ENCODE measurements at places on chromosomes 1 and 21. TPM values are rescaled to one million over a fixed set of nuclear protein-coding genes. Genes with fewer than 3 reads are reported as not detected.

The ZNF644 gene
- total RNA-seq, result 78.5 TPM

DNA sequence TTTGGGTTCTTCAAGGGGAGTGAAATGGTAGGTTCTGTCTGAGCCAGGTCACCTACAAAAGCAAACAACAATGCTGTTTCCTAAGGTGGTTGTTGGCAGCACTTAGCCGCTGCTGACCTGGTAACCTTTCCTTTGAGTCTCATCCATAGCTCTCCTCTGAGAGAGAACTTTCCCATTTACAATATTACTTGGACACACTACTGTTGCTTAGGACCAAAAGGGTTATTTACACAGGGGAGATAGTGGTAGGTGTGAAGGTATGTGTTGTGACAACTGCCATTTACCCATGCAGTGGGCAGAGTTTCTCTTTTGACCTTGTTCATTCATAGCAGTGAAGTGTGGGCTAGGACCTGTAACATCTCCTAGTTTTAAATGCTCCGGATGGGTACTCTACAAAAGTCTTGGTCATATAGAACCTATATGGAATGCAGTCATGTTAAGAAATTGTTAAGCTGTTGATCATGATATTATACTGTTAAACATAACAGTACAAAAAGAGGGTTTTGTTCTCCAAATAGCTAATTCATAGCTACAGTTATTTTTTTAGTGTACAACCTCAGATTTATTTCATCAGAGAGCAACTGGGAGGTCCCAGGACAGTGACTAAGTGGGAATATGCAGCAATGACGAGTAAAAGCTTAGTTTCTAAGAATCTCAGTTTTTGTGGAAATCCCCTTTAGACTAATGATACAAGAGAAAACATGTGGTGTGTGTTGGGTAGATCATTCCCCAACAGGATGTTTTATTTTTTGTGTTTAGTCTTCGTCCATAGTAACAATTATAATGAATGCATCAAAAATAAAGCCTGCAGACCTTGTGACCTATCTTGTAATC lies 219.7 kb downstream of the NFIA start:
- DNase-seq, result no peak
- no peak overlapping the region for H3K27ac ChIP-seq
- H3K4me3 ChIP-seq, result no peak overlapping the region
- H3K36me3 ChIP-seq, result peaks cover 7% of the 10 kb centered on the region
- H3K27me3 ChIP-seq, result no peaks in the 10 kb centered on the region

GRCh38 chr1:171718216-171718615 lies 23.6 kb downstream of the VAMP4 start:
- H3K27me3 ChIP-seq, result no peaks in the 10 kb centered on the region
- peaks cover 38% of the 10 kb centered on the region for H3K36me3 ChIP-seq
- no peak overlapping the region for H3K4me3 ChIP-seq

DNA sequence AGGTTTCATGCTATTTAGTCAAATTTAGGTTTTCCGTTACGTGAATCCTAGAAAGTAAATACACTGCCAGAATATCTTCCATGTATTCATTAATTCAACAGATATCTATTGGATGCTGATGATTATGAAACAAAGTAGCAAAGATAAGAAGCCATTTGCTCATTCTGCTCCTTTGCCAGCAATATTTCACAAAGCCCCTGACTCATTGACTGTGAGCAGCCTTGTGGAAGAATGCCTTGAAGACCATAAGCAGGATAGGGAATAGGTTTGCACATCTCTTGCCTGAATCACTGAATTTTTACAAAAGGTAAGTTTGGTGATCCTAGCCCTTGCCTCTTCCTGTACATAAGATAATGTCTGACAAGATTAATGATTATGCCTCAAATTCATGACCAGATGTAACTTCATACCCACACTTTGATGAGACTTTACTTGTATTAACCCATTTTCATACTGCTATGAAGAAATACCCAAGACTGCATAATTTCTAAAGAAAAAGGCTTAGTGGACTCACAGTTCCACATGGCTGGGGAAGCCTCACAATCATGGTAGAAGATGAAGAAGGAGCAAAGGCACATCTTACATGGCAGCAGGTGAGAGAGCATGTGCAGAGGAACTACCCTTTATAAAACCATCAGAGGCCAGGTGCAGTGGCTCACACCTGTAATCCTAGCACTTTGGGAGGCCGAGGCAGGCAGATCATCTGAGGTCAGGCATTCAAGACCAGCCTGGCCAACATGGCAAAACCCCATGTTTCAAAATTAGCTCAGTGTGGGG lies 1.6 kb upstream of the PIGK start:
- H3K4me1 ChIP-seq, result peaks cover 45% of the 10 kb centered on the region
- peaks cover 4% of the 10 kb centered on the region for H3K36me3 ChIP-seq
- H3K27me3 ChIP-seq, result no peaks in the 10 kb centered on the region
- no peak for DNase-seq
- H3K4me3 ChIP-seq, result peak overlapping the region; percentile 60
- peak overlapping the region; percentile 97 for H3K27ac ChIP-seq

DNA sequence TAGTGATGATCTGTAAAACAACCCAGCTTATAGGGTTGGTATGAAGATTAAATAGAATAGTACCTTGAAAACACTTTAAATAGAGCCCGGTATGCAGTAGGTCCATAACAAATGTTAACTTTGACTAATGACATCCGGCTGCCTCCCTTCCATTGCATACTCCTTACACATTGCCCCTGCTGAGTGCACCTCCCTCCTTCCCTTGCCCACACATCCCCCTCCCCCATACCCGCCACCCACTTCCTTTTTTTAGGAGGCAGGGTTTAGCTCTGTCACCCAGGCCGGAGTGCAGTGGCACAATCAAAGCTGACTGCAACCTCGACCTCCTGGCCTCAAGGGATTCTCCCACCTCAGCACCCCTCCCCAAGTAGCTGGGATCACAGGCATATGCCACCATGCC lies 24.4 kb upstream of the ZC3H12A start:
- no peak for DNase-seq
- peaks cover 20% of the 10 kb centered on the region for H3K4me1 ChIP-seq

GRCh38 chr1:45403298-45403697 lies 63.1 kb upstream of the MUTYH start:
- no peaks in the 10 kb centered on the region for H3K27me3 ChIP-seq
- H3K4me3 ChIP-seq, result no peak overlapping the region
- H3K4me1 ChIP-seq, result no peaks in the 10 kb centered on the region
- no peak overlapping the region for H3K27ac ChIP-seq

- no peak overlapping the region for H3K27ac ChIP-seq
- no peak for DNase-seq
- H3K36me3 ChIP-seq, result no peaks in the 10 kb centered on the region
- H3K4me1 ChIP-seq, result peaks cover 42% of the 10 kb centered on the region
- peak overlapping the region; percentile 84 for H3K4me3 ChIP-seq
These were observed 1.4 kb downstream of the EFNA4 start for GRCh38 chr1:155064832-155065429.

DNA sequence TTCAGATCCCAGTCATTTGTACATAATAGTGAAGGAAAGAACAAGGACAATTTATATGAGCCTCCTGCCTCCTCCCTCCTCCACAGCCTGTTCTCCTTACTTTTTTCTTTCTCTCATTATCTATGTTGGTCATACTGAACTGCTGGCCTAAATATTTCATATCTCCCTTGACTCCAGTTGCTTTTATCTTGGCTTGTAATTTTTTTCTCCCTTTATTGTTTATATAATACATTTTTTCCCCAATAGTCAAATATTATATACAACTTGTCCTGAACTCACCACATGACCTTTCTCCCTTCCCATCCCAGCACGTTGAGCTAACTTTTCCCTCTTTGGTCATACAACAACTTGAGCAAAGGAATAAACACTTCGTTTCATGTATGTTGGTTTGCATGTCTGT lies 752.1 kb downstream of the LTN1 start:
- no peaks in the 10 kb centered on the region for H3K36me3 ChIP-seq
- H3K27me3 ChIP-seq, result peaks cover 3% of the 10 kb centered on the region
- H3K4me3 ChIP-seq, result no peak overlapping the region
- H3K27ac ChIP-seq, result no peak overlapping the region

The PTGER3 gene
- total RNA-seq, result 0.11 TPM

DNA sequence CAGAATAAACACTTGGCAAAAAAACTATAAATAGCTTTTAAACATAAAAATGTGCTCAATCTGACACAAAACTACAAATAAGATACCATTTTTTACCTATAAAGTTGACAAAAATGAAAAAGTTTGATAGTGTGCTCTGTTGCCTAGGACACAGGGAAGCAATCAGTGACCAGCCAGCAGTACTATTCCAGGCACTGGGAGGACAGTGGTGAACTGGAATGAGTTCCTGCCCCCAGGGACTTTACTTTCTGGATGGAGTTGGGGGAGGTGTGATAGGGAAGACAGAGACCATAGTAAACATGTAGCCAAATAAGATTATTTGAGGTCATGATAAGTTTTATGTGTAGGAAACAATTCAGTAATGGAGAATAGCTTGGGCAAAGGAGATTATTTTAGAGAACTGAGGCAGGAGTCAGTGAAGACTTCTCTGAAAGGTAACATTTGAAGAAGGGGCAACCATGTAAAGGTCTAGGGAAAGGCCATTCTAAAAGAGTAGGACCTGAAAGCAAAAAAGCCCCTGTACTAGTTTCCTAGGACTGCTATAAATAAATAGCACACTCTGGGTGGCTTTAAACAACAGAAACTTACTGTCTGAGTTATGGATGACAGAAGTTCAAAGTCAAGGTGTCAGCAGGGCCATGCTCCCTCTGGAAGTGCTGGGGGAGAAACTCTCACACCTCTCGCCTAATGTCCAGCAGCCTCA lies 42.0 kb downstream of the EEIG2 start:
- H3K4me1 ChIP-seq, result no peaks in the 10 kb centered on the region
- no peak overlapping the region for H3K4me3 ChIP-seq
- no peak for DNase-seq
- no peaks in the 10 kb centered on the region for H3K27me3 ChIP-seq
- peaks cover 9% of the 10 kb centered on the region for H3K36me3 ChIP-seq

- no peak overlapping the region for H3K27ac ChIP-seq
- peaks cover 12% of the 10 kb centered on the region for H3K4me1 ChIP-seq
- no peak for DNase-seq
- no peak overlapping the region for H3K4me3 ChIP-seq
- H3K27me3 ChIP-seq, result no peaks in the 10 kb centered on the region
These were observed 238.5 kb upstream of the RAB4A start for GRCh38 chr1:229032375-229032774.

DNA sequence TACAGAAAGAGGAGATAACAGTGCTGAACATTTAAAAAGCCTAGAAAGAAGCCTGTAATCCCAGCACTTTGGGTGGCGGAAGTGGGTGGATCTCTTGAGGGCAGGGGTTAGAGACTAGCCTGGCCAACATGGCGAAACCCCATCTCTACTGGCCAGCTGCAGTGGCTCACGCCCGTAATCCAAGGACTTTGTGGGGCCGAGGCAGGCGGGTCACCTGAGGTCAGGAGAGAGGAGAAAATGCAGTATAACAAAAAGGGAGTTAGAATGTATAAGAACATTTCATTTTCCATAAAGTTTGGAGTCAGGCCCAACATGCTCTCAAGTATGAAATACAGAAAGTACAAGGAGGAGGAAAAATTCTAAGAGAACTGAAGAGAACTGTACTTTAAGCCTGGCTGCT lies 134.5 kb downstream of the SMYD3 start:
- no peak overlapping the region for H3K4me3 ChIP-seq
- no peak for DNase-seq
- H3K27ac ChIP-seq, result no peak overlapping the region

The GPR52 gene
- 1.4 TPM for total RNA-seq

DNA sequence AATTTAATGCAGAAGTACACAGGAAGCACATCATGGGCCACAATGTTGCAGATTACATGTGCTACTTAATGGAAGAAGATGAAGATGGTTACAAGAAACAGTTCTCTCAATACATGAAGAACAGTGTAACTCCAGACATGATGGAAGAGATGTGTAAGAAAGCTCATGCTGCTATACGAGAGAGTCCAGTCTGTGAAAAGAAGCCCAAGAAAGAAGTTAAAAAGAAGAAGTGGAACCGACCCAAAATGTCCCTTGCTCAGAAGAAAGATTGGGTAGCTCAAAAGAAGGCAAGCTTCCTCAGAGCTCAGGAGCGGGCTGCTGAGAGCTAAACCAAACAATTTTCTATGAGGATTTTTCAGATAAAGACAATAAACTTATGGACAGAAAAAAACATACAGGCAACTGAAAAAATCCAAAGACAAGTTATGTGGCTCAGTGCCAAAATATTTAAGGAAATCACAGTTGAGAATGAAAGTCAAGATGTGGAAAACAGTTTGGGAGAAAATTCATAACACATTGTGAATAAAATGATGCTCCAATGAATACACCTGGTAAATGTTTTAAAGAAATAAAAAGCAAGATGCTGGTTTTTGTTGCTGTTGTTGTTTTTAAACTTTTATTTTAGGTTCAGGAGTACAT lies 2.8 kb upstream of the ZNF644 start:
- H3K27ac ChIP-seq, result no peak overlapping the region
- no peak for DNase-seq
- H3K4me1 ChIP-seq, result peaks cover 44% of the 10 kb centered on the region
- peak overlapping the region; percentile 1 for H3K4me3 ChIP-seq
- H3K36me3 ChIP-seq, result no peaks in the 10 kb centered on the region

The KAZN gene
- total RNA-seq, result 0.18 TPM

The ZFYVE9 gene
- total RNA-seq, result 14.7 TPM

The GNAT2 gene
- total RNA-seq, result not detected

- H3K4me3 ChIP-seq, result no peak overlapping the region
- peaks cover 12% of the 10 kb centered on the region for H3K4me1 ChIP-seq
- peaks cover 2% of the 10 kb centered on the region for H3K27me3 ChIP-seq
- no peak overlapping the region for H3K27ac ChIP-seq
These were observed 18.4 kb upstream of the FOXO6 start for GRCh38 chr1:41342774-41343355.

- H3K27ac ChIP-seq, result peak overlapping the region; percentile 33
- no peaks in the 10 kb centered on the region for H3K27me3 ChIP-seq
- H3K36me3 ChIP-seq, result peaks cover 5% of the 10 kb centered on the region
- no peak overlapping the region for H3K4me3 ChIP-seq
- DNase-seq, result no peak
These were observed 51.4 kb downstream of the PDE9A start for GRCh38 chr21:42704861-42705260.

The CCDC30 gene
- 5.5 TPM for total RNA-seq

The TAS1R1 gene
- total RNA-seq, result not detected

DNA sequence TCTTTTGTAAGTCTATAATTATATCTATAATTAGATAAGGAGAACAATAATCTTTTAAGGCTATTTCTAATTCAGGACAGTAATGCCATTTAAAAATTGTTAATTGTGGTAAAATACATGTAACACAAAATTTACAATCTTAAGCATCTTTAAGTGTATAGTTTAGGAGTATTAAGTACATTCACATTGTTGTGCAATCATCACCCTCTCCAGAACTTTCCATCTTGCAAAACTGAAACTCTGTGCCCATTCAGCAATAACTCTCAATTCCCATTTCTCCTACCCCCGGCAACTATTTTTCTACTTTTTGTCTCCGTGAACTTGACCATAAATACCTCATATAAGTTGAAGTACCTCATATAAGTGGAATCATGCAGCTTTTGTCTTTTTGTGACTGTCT lies 93.9 kb upstream of the KCNA3 start:
- H3K4me1 ChIP-seq, result peaks cover 2% of the 10 kb centered on the region
- peaks cover 9% of the 10 kb centered on the region for H3K27me3 ChIP-seq
- no peak for DNase-seq
- H3K27ac ChIP-seq, result no peak overlapping the region

GRCh38 chr1:22055463-22055862 lies 3.0 kb downstream of the CDC42 start:
- no peak for DNase-seq
- H3K4me1 ChIP-seq, result peaks cover 69% of the 10 kb centered on the region
- peaks cover 59% of the 10 kb centered on the region for H3K36me3 ChIP-seq
- no peaks in the 10 kb centered on the region for H3K27me3 ChIP-seq
- H3K27ac ChIP-seq, result peak overlapping the region; percentile 85

The DTL gene
- total RNA-seq, result 0.19 TPM

The FAM177B gene
- total RNA-seq, result 1.0 TPM

GRCh38 chr1:36971852-36972618 lies 62.3 kb downstream of the GRIK3 start:
- H3K27ac ChIP-seq, result no peak overlapping the region
- DNase-seq, result no peak
- no peak overlapping the region for H3K4me3 ChIP-seq
- H3K4me1 ChIP-seq, result no peaks in the 10 kb centered on the region
